Fibroblast of pulmonary artery (primary cell): ENCODE measurements at places on chromosomes 6 and 20.

DNA sequence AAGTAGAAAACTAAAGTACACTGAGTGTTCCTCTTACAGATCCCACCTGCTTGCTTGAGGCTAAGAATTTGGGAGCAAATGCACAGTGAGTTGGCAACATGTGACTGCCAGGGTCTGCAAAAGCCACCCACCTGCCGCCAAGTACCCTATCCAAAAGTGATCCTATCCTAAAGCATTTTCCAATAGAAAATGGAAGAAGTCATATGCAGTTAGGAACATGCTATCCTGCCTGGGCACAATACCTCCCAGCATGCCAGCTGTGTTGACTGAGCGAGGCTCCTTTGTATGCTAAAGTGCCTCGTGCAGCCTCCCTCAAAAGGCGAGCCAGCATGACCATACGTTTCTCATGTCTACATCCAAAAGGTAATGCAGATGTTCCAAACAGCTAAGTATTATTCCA is 52.7 kb downstream of the TRAF3IP2 start:
- DNase-seq: no peak

GRCh38 chr6:105484238-105485161 is 81.6 kb upstream of the PREP start:
- DNase-seq: peak; percentile 59

GRCh38 chr6:151698931-151699700 is 108.4 kb upstream of the ESR1 start:
- no peak for DNase-seq

- peak; percentile 35 for DNase-seq
Measured at GRCh38 chr6:45812922-45813321, 202.7 kb downstream of the CLIC5 start.

DNA sequence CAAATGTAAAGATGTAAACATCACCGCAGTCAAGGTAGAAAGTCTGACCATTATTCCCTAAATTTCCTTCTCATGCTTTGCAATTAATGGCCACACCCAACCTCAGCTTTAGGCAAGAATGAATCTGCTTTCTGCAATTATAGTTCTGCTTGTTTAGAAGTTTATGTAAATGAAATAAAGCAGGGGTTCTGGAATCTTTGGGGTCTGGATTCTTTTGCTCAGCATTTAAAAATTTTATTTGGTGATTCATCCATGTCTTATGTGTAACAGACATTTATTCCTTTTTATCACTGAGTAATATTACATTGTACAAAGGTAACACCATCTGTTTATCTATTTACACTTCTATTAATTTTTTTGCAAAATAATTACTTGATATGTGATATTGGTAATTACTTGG is 613.6 kb downstream of the UTRN start:
- DNase-seq: no peak

DNA sequence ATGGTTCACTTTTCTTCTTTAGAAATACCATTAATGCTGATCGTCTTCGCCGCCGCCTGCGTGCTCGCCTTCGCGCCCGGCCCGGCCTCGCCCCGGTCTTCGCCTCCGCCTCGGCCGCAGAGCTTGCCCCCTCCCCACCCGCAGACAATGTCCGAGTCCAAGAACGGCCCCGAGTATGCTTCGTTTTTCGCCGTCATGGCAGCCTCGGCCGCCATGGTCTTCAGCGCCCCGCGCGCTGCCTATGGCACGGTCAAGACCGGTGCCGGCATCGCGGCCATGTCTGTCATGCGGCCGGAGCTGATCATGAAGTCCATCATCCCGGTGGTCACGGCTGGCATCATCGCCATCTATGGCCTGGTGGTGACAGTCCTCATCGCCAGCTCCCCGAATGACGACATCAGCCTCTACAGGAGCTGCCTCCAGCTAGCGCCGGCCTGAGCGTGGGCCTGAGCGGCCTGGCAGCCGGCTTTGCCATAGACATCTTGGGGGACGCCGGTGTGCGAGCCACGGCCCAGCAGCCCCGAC is 4.8 kb upstream of the PRPH2 start:
- no peak for DNase-seq

DNA sequence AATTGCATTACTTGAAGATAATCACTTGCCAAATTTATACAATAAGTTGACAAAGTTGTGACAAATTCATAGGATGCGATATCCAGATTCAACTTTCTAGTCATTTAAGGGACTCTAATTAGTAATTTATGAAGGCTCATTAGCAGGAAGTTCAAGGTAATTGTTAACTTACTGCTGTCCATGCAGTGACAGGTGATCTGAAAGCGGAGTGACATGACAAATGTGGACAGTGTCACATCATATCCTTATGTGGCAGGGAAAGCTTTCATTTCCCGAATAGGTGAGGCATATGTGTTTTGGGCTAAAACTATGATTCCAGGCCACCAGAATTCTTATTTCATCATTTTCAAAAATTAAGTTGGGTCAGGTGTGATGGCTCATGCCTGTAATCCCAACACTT is 115.9 kb upstream of the BMP2 start:
- DNase-seq: no peak

GRCh38 chr6:41494212-41495110 is 51.7 kb upstream of the FOXP4 start:
- DNase-seq: peak; percentile 22

- no peak for DNase-seq
Measured at GRCh38 chr20:46740214-46740609, 30.8 kb downstream of the SLC2A10 start.

DNA sequence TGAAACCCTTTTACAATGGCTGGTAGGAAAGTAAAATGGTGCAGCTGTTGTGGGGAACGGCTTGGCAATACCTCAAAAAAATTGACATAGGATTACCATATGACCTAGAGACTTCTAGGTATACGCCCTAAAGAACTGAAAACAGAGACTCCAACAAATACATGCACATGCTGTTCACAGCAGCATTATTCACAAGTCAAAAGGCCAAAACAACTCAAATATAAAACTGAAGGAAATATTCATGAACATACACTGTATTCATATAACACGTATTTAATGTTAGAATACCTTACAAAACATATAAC is 74.6 kb downstream of the FOXA2 start:
- DNase-seq: no peak

DNA sequence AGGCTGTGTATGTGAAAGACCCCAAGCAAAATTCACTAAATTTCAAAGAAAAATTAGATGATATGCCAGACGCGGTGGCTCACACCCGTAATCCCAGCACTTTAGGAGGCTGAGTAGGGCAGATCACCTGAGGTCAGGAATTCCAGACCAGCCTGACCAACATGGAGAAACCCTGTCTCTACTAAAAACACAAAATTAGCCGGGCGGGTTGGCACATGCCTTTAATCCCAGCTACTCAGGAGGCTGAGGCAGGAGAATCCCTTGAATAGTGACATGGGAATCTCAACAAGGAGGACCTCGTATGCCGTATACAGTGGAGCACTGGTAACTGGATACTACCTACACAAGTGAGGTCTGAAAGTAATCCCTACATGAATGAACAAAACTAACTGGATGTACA is 92.7 kb upstream of the JARID2 start:
- DNase-seq: no peak

DNA sequence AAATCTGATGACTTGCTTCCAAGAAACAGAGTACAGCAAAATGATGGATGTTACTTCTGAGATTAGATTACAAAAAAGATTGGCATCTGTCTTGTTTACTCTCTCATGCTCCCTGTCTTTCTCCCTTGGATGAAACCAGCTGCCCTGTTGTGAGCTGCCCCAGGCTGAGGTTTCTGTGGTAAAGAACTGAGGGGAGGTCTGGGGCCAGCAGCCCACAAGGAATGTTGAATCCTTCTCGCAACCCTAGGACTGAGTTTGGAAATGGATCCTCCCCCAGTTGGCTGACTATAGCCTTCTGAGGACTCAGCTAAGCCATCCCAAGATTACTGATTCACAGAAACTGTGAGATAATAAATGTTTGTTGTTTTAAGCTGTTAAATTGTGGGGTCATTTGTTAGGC is 5.6 kb upstream of the HECA start:
- DNase-seq: peak; percentile 50

GRCh38 chr20:9949563-9949962 is 85.2 kb upstream of the ANKEF1 start:
- DNase-seq: peak; percentile 7

GRCh38 chr20:50372770-50373088 is 137.5 kb upstream of the PTPN1 start:
- no peak for DNase-seq

DNA sequence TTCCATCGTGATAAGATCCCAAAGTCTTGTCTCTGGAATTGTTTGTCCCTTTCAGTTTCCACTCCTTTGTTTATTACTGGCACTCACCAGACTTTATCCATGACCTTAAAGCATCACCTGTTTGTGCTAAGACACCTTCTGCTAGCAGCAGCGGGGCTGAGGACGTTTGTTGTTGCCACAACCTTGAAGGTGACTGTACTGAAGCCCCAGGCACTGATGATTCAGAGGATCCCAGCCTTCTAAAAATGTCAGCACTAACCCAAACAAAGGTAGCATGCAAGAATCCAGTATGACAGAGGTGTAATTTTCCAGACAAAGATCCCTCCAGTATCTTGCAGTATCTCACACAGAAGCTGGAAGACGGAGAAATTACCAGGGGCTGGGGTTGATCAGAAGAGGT is 28.9 kb upstream of the SMIM8 start:
- DNase-seq: no peak

- DNase-seq: peak; percentile 76
Measured at GRCh38 chr6:165585060-165585459, 78.0 kb downstream of the PDE10A start.

GRCh38 chr20:38300438-38300837 is 3.5 kb upstream of the BPI start:
- DNase-seq: no peak

DNA sequence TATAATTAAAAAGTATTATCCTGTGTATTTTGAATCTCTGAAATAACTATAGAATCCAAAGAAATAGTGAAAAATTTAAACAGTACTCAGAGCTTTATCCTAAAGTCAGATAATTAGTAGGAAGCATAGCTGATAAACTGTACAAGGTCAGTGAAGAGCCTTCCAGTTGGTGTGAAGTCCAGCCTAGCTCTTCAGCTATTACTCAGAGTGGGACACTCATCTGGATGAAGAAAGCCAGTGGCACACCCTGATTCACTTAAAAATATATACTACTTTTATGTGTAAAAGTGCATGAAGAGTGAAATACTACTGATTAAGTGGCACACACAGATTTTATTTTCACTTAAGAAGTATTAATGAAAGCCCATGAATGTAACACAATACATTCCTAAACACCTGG is 3.1 kb downstream of the IFNGR1 start:
- DNase-seq: no peak

GRCh38 chr6:82185948-82186535 is 61.5 kb downstream of the IBTK start:
- DNase-seq: peak; percentile 24

DNA sequence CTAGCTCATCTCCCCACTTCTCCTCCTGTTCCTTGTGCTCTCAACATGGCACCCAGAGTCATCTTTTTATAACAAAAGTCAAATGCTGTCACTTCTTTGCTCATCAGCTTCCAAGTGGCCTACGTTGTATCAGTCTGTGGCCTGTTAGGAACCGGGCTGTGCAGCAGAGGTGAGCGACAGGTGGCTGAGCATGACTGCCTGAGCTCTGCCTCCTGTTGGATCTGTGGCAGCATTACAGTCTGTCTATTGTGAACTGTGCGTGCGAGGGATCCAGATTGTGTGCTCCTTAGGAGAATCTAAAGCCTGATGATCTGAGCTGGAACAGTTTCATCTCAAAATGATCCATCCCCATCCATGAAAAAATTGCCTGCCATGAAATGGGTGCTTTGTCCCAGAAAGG is 129.6 kb downstream of the FNDC1 start:
- no peak for DNase-seq

DNA sequence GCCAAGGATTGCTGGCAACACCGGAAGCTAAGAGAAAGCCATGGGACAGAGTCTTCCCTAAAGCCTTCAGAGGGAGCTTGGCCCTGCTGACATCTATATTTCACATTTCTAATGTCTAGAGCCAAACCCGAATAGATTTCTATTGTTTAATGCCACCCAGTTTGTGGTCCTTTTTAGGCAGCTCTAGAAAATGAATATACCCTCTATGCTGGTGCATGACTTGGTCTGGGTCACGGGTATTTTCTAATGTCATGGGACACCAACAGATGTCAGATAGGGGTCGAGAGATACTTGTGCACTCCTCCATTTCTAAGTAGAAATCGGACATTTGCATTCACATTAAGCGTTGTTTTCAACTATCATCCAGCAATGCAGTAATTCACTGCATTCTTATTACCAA is 37.0 kb upstream of the SOX4 start:
- no peak for DNase-seq

DNA sequence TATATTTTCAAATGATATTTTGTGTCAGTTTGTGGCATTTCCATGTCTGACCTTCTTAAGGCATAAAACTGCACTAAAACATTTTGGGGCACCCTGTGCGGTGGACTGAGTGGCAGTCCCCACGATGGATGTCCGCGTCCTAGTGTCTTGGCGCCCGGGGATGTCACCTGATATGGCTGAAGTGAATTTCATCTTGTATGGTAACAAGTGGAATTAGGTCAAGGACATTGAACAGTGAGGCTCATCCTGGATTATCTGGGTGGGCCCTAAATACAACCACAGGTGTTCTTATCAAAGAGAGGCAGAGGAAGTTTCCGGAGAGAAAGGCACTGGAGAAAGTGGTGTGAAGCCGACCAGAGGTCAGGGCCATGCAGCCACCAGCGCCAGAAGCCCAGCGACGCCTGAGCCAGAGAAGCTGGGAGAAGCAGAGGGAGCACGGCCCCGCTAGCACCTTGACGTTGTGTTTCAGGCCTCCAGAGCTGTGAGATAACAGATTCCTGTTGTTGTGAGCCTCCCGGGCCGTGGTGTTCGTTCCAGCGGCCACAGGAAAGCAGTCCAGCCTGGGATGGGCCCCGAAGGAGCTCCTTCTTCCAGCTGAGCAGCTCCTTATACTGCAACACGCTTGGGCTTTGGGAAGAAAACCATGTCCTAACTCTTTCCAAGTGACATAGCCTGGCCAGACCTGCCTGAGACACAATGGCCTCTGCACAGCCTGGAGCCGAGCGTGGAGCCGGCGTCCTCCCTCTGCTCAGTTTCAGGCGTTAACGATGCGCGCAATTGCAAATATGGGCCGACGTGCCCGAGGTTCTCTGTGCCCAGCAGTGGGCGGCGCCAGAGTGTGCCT is 22.5 kb downstream of the THBS2 start:
- no peak for DNase-seq
